Mesothelial cell of epicardium (in vitro differentiated cells): ENCODE measurements at places on chromosomes 12 and 14. TPM values are rescaled to one million over a fixed set of nuclear protein-coding genes. Genes with fewer than 3 reads are reported as not detected.

- H3K4me3 ChIP-seq: peak overlapping the region; percentile 64
- H3K27ac ChIP-seq: peak overlapping the region; percentile 45
- H3K4me1 ChIP-seq: peaks cover 45% of the 10 kb centered on the region
Measured at GRCh38 chr12:52233462-52234207, 592 bp downstream of the KRT7 start.

DNA sequence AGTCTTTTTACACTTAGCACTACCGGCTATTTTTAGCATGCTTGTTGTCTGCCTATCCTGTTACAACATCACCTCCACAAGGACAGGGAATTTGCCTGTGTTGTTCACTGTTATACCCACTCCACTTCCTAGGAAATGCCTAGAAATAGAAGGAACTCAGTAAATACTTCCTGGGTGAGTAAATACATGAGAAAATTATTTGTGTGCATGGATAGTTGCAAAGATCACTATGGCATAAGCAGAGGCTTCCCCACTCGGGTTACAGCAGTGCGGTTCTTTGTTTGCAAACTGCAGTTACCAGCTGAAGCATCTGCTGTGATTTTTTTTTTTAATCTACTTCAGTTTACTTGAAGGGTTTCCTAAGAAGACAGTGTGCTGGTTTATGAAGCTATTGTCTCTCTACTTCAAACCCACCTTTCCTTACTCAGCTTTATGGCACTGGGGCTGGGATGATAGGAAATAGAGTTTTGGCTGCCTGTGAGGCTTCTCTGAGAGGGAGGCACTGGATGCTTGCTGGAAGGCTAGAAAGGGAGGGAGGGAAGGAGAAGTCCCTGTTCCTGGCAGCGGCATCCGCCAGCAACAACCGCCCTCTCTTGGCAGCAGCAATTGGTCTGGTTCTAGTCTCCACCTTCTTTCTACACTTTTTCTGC, 29.0 kb downstream of the PDE6H start:
- H3K36me3 ChIP-seq: no peaks in the 10 kb centered on the region
- H3K27ac ChIP-seq: peak overlapping the region; percentile 82
- no peaks in the 10 kb centered on the region for H3K27me3 ChIP-seq
- peak overlapping the region; percentile 6 for H3K4me3 ChIP-seq
- no peak for DNase-seq

- no peaks in the 10 kb centered on the region for H3K27me3 ChIP-seq
- H3K4me1 ChIP-seq: peaks cover 5% of the 10 kb centered on the region
- no peaks in the 10 kb centered on the region for H3K36me3 ChIP-seq
- no peak for DNase-seq
- H3K4me3 ChIP-seq: no peak overlapping the region
- H3K27ac ChIP-seq: no peak overlapping the region
Measured at GRCh38 chr12:72832024-72832423, 559.9 kb downstream of the TRHDE start.

GRCh38 chr12:56079723-56080555, at the start of gene ERBB3:
Gene ERBB3 (plus strand): TSS chr12:56080165. CDS start chr12:56080301, 136 bp downstream.
- H3K36me3 ChIP-seq: peaks cover 4% of the 10 kb centered on the region
- peaks cover 42% of the 10 kb centered on the region for H3K27me3 ChIP-seq
- H3K27ac ChIP-seq: peak within 1 kb of the TSS; percentile 97
- H3K4me3 ChIP-seq: peak within 1 kb of the TSS; percentile 82

DNA sequence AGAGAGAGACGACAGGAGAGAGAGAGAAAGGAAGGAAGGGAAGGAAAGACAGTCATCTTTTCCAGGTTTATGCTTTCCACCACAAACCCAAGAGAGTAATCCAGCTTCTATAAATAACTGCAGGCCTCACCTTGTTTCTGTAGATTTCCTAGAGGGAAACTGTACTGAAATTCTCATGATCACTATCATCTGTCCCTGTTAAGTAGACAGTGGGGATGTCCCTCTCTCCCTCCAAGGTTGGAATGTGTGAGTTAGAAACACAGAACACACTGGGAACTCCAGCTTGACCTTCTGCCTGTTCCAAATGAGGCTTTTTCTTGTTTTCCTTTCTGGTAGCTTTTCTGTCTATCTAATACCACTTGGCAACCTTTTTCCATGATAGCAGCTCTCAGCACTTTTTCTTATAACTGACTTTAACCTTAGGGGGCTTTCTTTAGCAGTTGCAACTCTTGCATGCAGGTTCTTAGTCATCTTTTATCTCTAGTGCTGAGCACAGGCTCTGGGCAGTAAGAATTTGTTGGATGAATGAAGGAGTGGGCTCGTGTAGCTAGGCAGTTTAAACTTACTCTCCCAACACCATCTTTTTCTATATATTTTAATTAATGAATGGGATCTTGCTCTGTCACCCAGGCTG, 22.8 kb upstream of the FBXO33 start:
- no peaks in the 10 kb centered on the region for H3K27me3 ChIP-seq
- no peaks in the 10 kb centered on the region for H3K36me3 ChIP-seq
- H3K4me1 ChIP-seq: peaks cover 2% of the 10 kb centered on the region
- H3K4me3 ChIP-seq: no peak overlapping the region
- H3K27ac ChIP-seq: no peak overlapping the region

Gene NID2
- 103 to 124 TPM (median 120 TPM) in 3 replicates for total RNA-seq

DNA sequence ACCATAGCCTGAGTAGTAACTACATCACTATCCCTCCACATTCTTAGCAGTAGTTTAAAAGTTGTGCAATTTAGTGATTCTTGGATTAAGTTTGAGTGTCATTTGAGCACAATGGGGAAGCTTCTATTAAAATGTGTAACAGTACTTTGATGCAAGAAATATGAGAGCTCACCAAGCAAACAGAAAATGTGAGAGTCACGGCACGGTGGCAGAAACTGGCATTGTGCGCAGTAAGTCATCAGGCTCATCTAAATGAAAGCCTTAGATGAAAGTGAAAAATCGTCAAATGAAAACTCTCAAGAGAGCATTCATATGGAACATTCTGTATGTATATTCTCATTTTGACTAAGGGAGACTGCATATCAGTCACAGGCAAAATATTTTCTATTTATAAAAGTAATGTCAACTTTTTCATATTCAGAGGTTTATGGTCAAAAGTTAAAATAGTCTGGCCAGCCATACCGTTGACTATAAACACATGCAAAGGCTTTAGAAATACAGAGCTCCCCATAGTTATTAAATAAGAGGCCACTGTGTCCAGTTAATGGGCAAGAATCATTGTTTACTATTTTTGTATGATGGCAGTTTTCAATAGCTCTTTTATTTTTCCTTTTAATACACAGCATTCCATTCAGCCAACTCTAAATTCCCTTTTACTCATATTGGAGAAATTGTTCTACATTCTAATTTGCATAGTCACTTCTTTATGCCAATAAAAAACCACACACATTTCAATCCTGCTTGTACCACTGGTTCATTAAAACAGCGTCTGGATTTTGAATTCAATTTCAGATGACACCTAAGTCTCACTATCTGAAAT, 167.9 kb downstream of the PRKD1 start:
- H3K36me3 ChIP-seq: no peaks in the 10 kb centered on the region
- H3K27ac ChIP-seq: no peak overlapping the region
- H3K4me1 ChIP-seq: peaks cover 9% of the 10 kb centered on the region
- H3K4me3 ChIP-seq: no peak overlapping the region

Gene SMIM41
- 0.16 TPM in 1 of 3 replicates, not detected in the others for total RNA-seq

DNA sequence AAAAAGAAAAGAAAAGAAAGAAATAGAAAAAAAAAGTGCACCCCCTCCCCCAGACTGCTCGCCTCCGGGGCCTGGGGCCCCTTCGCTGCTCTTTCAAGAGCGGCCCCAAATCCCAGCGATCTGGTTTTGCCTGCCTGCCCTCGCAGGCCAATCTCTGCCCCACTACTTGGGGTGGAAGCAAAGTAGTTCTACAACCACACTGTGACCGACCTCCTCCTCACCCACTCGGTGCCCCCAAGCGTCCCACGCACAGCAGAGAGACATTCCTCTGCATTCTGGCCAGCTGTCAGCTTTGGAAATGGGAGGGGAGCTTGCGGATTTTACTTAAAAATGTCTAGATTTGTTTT, 2.4 kb upstream of the TBX3 start:
- peaks cover 6% of the 10 kb centered on the region for H3K27me3 ChIP-seq
- H3K27ac ChIP-seq: peak overlapping the region; percentile 100
- no peak for DNase-seq
- H3K36me3 ChIP-seq: peaks cover 15% of the 10 kb centered on the region
- H3K4me1 ChIP-seq: peaks cover 66% of the 10 kb centered on the region
- H3K4me3 ChIP-seq: peak overlapping the region; percentile 100

DNA sequence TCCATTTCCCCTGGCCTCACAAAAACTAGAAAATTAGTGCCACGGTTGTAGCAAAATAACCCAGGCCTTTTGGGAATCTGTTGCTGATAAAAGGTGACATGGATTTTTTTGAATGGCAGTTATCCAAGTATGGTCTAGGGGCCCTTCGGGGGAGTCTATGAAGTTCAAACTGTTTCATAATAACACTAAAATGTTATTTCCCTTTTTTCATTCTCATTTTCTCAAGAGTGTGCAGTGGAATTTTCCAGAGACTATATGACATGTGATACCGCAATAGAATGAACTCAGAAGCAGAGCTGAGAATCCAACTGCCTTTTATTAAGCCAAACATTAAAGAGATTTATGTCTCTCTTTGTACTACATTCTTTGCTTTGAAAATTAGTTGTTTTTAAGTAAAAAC, 26.9 kb downstream of the GSTZ1 start:
- H3K27me3 ChIP-seq: no peaks in the 10 kb centered on the region
- peaks cover 17% of the 10 kb centered on the region for H3K4me1 ChIP-seq
- H3K36me3 ChIP-seq: peaks cover 30% of the 10 kb centered on the region

Gene KRT83
- not detected in 3 replicates for total RNA-seq

- H3K4me1 ChIP-seq: peaks cover 57% of the 10 kb centered on the region
- H3K27ac ChIP-seq: peak overlapping the region; percentile 97
- DNase-seq: peak; percentile 58
- no peaks in the 10 kb centered on the region for H3K36me3 ChIP-seq
Measured at GRCh38 chr12:119179335-119180021, 747 bp downstream of the HSPB8 start.

DNA sequence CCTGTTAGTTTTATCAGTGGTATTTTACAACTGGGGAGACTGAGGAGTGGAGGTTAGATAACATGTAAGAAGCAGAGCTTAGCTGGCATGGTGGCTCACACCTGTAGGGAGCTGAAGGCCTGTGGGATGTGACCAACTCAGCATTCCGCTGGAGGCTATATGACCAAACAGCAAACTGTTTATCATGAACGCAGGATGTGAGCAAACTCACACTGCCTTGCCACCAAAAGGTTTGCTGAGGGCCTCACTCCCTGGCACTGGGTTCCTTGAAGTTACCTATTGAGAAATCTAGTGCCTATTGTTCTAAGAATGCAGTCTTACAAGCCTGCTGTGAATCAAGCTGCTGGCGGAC, 23.4 kb downstream of the JKAMP start:
- H3K27me3 ChIP-seq: peaks cover 2% of the 10 kb centered on the region
- no peaks in the 10 kb centered on the region for H3K4me1 ChIP-seq
- DNase-seq: no peak

Gene COCH
- 1.8 to 2.3 TPM (median 1.8 TPM) in 3 replicates for total RNA-seq

- H3K4me3 ChIP-seq: no peak overlapping the region
- H3K36me3 ChIP-seq: no peaks in the 10 kb centered on the region
- H3K27ac ChIP-seq: no peak overlapping the region
- no peaks in the 10 kb centered on the region for H3K4me1 ChIP-seq
Measured at GRCh38 chr12:108345716-108346633, 6.9 kb upstream of the CMKLR1 start.

DNA sequence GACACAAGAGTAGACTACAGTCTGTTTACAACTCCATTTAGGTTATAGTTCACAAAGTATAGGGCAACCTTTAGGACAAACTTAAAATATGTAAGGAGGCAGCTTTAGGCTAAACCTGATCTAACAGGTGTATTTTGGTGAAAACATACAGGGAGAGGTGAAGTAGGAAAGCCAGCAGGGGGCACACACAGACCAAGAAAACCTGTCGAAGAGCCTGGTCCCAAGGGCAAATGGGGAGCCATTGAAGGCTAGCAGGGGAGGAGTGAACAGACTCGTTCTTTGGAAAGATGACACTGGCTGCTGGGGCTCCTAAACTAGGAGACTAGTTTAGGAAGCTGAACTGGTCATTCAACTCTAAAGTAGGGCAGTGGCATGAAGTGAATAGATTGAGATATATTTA, 138.8 kb upstream of the WSCD2 start:
- H3K4me3 ChIP-seq: no peak overlapping the region
- DNase-seq: no peak
- H3K27me3 ChIP-seq: peaks cover 49% of the 10 kb centered on the region
- H3K4me1 ChIP-seq: no peaks in the 10 kb centered on the region

GRCh38 chr12:20830456-20830855, 20.0 kb downstream of the SLCO1B3 start:
- H3K36me3 ChIP-seq: no peaks in the 10 kb centered on the region
- no peaks in the 10 kb centered on the region for H3K27me3 ChIP-seq
- H3K4me1 ChIP-seq: no peaks in the 10 kb centered on the region
- no peak overlapping the region for H3K4me3 ChIP-seq
- no peak overlapping the region for H3K27ac ChIP-seq

DNA sequence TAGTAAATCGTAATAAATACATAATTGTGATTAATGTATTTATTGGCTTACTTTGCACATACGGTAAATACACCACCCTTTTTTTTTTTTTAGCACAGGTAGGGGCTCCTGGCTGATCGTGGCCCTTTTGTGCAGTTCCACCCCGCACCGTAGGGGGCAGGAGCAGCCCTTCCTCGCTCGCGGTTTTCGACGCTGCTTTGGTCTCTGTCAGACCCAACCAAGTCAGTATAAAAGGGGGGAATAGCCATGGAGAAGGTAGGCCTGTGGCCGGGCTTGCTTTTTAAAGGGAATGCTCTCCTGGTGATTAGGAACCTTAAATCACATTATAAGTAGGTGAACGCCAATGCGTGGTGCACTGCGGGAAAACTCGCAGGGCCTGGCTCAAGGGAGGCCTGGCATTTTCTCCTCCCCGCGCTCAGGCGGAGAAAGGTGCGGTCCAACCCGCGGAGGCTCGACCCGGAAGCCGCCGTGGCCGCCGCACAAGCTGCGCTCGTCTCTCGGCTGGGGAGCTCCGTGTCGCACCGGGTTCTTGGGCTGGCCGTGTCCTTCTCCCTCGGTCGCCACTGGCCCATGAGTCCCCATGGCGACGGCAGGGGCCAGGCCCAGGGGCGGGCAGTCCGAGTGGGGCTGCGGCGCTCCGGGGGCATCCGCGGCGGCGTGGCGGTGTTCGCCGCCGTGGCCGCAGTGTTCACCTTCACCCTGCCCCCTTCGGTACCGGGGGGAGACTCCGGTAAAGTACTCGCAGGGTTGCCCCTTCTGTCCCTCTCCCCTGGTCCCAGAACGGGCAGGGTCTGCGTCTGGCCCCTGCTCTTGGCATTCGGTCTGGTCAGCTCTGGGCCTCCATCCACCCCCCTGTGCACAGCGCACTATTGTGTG, at the start of gene TMEM260:
Gene TMEM260 (plus strand): TSS at position 454 of the 876 bp plus-strand sequence. CDS start 117 bp downstream, at position 571.
- peak within 1 kb of the TSS; percentile 82 for H3K4me3 ChIP-seq
- DNase-seq: peak; percentile 93
- H3K27ac ChIP-seq: peak within 1 kb of the TSS; percentile 97
- H3K27me3 ChIP-seq: peaks cover 2% of the 10 kb centered on the region

GRCh38 chr12:81077686-81078441, at the start of gene ACSS3:
Gene ACSS3 (plus strand): TSS chr12:81078079. CDS start chr12:81078121, 42 bp downstream.
- H3K4me1 ChIP-seq: peaks cover 44% of the 10 kb centered on the region
- H3K27ac ChIP-seq: peak within 1 kb of the TSS; percentile 71
- peak; percentile 51 for DNase-seq
- H3K36me3 ChIP-seq: no peaks in the 10 kb centered on the region
